ENCODE measurements at places on chromosomes 2 and 18.
A peak's percentile ranks its signal among the peaks of the same experiment; 100 is the strongest.

GRCh38 chr2:119008108-119008507, 66.1 kb downstream of the MARCO start:
- DNase-seq = no peak

DNA sequence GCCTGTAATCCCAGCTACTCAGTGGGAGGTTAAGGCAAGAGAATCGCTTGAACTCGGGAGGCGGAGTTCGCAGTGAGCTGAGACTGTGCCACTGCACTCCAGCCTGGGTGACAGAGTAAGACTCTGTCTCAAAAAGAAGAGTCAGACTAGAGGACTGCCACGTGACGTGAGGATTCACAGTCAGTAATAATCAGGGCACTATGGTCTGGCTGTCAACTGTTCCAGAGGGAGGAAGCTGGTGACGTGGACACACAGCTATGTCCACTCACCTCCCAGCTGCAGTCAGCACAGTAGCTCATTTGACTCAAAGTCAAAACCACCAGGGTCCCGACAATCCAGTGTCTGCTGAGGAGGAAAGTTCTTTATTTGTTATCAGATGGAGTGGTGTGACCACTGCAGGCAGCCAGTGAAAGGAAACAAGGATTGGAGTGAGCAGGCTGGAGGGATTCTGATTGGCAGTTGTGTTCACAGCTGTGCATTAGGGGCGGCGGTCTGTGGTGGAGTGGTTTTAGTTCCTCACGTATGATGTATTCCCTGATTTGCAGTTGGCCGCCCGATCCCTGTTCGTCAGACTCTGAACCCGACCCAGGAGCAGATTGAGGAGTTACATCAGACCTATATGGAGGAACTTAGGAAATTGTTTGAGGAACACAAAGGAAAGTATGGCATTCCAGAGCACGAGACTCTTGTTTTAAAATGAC, 37.9 kb downstream of the MOGAT1 start:
- DNase-seq = peak; percentile 96

DNA sequence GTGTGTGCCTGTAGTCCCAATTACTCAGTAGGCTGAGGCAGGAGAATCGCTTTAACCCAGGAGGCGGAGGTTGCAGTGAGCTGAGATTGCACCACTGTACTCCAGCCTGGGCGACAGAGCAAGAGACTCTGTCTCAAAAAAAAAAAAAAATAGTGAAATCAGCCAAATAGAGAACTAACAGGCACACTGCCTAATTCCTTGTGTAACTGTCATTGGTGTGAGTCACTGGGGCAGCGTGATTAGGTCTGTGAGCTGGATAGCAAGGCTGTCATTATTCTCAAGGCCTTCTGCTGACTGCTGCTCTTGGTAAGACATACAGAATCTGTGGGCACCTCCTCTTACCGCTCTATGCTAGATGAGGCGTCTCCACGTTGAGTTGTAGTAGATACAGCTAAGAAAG, 270.3 kb downstream of the NEDD4L start:
- DNase-seq = no peak

GRCh38 chr18:62280058-62280457, 45.1 kb upstream of the TNFRSF11A start:
- no peak for DNase-seq

- DNase-seq = no peak
These were observed 168.0 kb upstream of the ALKAL2 start for GRCh38 chr2:455913-456312.

DNA sequence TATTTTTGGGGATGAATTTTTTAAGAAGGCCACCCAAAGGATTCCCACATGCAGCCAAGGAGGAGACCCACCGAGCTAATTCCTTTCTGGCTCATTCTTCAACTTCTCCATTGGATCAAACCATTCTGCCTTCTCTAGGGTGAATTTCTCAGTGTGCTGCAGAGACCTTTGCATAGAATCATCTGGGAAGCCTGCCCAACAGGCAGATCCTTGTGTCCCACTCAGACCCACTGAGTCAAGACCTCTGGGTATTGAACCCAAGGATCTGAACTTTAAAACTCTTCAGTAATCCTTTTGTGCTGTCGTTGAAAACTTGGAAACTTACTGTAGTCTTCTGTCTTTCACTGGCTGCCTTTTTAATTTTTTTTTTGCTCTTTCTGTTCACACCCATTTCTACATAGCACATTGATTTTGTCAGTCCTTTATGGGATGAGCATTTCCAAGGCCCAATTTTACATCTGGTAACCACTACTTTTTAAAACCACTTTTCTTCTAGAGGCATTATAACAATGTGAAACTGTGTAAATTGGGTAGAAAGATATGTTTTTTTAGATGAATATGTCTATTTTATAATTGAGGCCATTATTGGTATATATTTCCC, 120.2 kb downstream of the TSN start:
- DNase-seq = no peak

DNA sequence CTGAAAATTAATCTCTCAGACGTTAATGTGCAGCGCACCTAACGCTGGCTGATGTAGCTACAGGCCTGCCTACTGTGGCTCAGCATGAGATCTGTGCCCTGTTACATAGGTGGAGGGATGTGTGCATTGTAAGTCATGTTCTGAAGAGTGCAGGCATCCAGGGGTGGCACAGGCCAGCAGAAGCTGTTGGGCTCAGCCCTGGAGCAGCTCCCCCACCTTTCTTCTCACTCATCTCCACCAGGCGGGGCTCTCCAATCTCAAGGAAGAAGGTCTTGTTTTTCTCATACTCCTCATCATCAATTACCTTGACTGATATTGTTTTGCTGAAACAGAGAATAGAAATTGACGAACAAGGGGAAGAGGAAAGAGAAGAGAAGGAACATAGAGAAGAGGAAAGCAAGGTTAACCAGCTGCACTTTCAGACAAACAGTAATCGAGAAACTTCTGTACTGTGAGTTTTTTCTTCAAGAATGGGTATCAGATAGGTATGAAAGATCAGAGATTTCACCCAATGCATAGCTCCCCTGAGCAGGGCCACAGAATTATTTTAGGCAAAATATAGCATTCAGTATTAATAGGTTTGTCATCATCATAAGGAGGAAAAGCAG, 273.6 kb downstream of the SLC8A1 start:
- no peak for DNase-seq

GRCh38 chr18:9446839-9447238, 28.5 kb upstream of the RALBP1 start:
- no peak for DNase-seq

All from SHP77 (cell line).